ENCODE measurements at places on chromosomes 5 and 9.

- DNase-seq, result no peak
Observed at GRCh38 chr5:164475339-164475977, 970.0 kb downstream of the MAT2B start.

GRCh38 chr9:79357616-79358015, 214.1 kb upstream of the TLE4 start:
- DNase-seq, result no peak

DNA sequence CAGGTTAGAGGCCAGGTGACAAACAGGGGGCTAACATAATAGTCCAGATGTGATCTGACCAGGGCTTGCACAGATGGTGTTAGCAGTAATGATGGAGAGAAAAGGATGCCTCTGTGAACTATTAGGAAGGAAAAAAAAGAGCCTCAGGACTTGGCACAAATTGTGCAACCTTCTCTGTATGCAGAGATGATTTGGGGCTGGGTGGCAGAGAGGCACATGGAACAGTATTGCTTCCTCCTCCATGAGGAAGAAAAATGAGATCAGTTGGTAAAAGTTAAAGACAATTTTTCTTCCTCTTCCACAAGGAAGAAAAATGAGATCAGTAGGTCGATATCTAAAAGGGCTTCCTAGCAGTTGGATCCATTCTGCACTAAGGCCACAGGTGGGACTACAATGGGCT, 13.9 kb upstream of the ANXA6 start:
- no peak for DNase-seq

GRCh38 chr5:168847511-168848073, 268.4 kb upstream of the PANK3 start:
- no peak for DNase-seq

- DNase-seq, result no peak
Observed at GRCh38 chr5:43903129-43903528, 300.1 kb downstream of the NNT start.

GRCh38 chr9:86753836-86754235, 193.5 kb downstream of the GAS1 start:
- no peak for DNase-seq

DNA sequence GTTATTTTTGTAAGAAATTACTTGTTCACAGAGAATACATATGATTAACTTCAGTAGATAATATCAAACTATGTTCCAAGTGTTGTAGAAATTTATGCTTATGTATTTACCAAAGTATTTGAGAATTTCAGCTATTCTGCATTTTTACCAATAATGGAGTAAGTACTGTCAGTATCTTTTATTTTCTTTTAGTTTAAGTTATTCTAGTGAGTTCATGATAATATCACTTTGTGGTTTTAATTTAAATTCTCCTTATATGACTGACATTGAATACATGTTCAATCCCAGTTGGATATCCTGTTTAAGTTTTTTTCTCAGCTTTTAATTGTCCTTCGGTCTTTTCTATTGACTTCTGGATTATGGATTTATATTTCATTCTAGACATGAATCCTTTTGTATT, 1024.6 kb downstream of the EFNA5 start:
- DNase-seq, result no peak

GRCh38 chr5:88401686-88402085, 133.0 kb upstream of the TMEM161B start:
- no peak for DNase-seq

DNA sequence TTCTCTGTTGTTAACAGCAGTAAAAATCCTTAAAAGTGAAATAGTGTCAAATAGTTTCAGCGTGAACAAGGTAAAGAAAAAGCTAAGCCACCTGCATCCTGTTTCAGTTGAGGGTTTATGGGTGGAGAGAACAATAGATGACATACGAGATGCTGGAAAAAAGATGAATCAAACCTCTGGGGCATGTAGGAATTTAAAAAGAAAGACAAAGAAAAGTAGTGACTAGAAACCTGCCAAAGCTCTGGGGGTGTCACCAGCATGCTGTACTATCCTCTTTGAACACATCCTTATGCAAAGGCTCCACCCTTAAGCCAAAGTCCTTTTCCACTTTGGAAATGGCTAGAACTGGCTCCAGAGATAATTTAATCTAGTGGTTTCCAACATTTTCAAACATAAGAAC, 22.2 kb downstream of the SCAI start:
- DNase-seq, result no peak

DNA sequence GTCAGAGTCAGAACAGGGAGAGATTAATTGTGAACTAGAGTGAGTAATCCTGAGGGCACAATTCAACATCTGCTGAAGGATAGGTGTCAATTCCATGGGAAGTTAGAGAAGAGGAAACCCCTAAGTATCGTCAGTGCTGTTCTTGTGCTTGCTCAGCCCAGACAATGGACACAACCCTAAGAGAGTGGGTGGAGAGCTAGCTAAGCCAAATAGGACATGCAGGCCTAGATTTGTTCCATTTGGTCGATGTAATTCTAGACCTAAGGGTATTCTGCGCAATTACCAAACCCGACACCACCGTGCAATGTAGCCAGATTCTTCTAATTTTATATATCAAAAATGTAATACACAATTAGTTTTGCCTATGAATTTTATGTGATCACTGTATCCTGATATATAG, 431.6 kb downstream of the SH3GL2 start:
- no peak for DNase-seq

GRCh38 chr5:57524348-57525060, 41.9 kb upstream of the ACTBL2 start:
- DNase-seq, result no peak

DNA sequence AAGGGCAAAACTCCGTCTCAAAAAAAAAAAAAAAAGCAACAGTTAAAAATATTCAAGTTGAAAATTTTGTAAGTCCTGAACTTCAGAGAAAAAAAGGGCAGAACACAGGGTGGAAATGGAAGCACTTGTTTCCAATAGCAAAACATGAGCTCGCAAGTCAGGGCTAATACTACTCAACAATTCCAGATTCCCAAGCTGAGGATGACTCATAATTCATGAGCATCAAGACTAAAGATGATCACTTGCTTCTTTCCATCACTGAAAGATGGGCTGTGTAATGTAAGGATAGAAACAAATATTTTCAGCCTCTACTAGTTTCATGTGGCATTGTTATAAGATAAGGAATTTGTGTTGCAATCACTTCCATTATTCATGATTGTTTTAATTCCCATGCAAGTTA, 33.5 kb upstream of the FST start:
- DNase-seq, result no peak

DNA sequence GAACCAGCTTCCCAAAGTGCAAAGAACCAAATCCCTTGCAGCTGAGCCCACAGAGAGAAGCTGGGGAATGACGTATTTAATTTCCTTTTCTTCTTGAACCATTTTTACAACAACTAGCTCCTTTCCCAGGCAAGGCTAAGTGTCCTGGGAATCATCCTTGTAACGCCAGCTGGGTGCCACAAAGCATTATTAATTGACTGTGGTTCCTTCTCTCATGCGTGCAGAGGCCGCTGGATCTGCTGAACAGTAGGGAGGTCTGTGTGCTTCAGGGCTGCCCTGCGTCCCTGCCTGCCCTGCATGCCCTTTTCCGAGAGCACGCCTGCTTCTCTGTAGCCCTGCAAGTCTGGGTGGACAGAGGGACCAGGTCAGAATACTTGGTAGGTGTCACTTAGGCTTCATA, 124.1 kb upstream of the OTULINL start:
- no peak for DNase-seq

- DNase-seq, result no peak
Observed at GRCh38 chr9:91199739-91200497, 161.8 kb downstream of the AUH start.

DNA sequence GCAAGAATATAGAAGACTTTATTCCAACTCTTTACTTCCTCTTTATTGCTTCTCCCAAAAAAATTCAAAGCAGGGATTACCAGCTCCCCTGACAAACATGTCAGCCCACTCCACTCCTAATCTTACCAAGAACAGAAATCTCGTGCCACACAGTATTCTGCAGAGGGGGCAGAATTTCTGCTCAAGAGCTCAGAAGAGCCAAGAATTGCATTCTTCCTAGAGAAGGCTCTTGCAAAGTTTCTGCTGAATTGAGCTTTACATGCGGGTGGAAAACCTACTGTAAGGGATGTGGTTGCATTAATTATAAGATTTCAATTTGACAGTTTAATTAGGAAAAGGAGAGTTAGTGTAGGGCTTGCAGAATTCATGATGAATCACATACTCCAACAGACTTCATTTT, 428.5 kb downstream of the CETN3 start:
- DNase-seq, result no peak

DNA sequence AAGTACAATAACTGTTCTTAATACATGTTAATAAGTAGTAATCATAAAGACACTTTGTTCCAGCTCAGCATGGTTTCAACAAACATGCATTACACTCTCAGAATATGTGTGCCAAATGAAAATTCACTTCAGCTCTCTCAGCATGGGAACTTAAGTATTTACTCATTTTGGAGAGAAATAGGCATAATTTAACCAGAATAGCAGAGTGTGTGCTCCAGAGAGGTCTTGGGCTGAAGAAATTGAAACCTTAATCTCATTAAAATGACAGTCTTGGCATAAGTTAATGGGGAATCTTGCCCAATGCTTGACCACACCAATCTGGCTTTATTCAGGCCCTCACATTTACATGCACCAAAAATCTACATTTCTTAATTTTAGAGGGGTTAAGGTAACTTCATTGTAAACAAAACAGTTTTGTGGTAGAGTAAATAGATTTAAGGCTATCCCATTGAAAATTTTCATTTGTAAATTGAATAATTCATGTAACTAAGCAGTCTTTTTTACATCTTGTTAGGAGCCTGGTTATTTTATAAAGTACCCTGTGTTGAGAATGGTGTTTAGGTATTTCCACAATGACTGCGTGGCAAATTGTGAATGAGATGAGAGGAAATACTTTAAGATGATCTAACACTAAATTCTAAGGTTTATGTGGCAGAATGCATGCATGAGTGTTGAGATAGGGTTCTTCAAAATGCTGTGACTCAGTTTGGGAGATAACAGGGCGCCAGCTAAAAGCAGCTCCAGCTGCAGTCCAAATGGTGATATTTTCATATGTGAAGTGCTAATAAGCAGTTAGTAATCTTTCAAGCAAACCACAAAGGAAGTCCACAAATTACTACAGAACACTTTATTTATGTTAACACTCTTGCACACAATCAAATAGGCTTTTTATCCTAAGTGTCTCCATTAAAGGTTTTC, 11.3 kb upstream of the LOX start:
- no peak for DNase-seq
